ENCODE measurements at places on chromosomes 3 and 15. TPM values are rescaled to one million over a fixed set of nuclear protein-coding genes. Genes with fewer than 3 reads are reported as not detected.

The SLC12A8 gene
- 0.89 TPM for total RNA-seq

The C3orf52 gene
- 12.5 TPM for total RNA-seq

The GRAMD1C gene
- 2.3 TPM for total RNA-seq

The ADAMTS7 gene
- 6.2 TPM for total RNA-seq

The PAQR9 gene
- total RNA-seq, result 4.1 TPM

The NEK10 gene
- 1.2 TPM for total RNA-seq

Measured in A549 treated with ZK216348 at 1 μM for 4 hours (cell line).